ENCODE measurements at places on chromosomes 7 and 10. TPM values are rescaled to one million over a fixed set of nuclear protein-coding genes. Genes with fewer than 3 reads are reported as not detected.

The COX19 gene
- 7.4 TPM for total RNA-seq

The ADRB1 gene
- not detected for total RNA-seq

The ZNF736 gene
- 7.9 TPM for total RNA-seq

The SERPINE1 gene
- 3,900 TPM for total RNA-seq

The MMD2 gene
- not detected for total RNA-seq

The HOXA7 gene
- total RNA-seq: 0.45 TPM

The FEZF1 gene
- total RNA-seq: not detected

The TMEM248 gene
- 51.6 TPM for total RNA-seq

The PTPN20 gene
- total RNA-seq: not detected

The ADAP1 gene
- 3.6 TPM for total RNA-seq

The FAM25G gene
- total RNA-seq: not detected

The LDB3 gene
- not detected for total RNA-seq

The ADAM22 gene
- total RNA-seq: 0.38 TPM

The WNT8B gene
- total RNA-seq: not detected

The RSPH10B2 gene
- 0.19 TPM for total RNA-seq

The ZNF282 gene
- 25.0 TPM for total RNA-seq

The HTR5A gene
- not detected for total RNA-seq

The UFSP1 gene
- total RNA-seq: 5.3 TPM

The TBX20 gene
- 1.3 TPM for total RNA-seq

The INMT gene
- total RNA-seq: 0.28 TPM

The PDE6C gene
- not detected for total RNA-seq

The WEE2 gene
- not detected for total RNA-seq

The CH25H gene
- 0.28 TPM for total RNA-seq

The CAMK1D gene
- 0.63 TPM for total RNA-seq

The CARD11 gene
- 46.0 TPM for total RNA-seq

The NEUROG3 gene
- not detected for total RNA-seq

The TMEM229A gene
- total RNA-seq: not detected

The CAV1 gene
- 1,559 TPM for total RNA-seq

The CYP3A5 gene
- total RNA-seq: not detected

The NPY4R gene
- 0.19 TPM for total RNA-seq

The HMX3 gene
- total RNA-seq: not detected

The FAS gene
- 25.9 TPM for total RNA-seq

The SEMA3A gene
- 47.7 TPM for total RNA-seq

The AMZ1 gene
- 0.19 TPM for total RNA-seq

The DPP6 gene
- total RNA-seq: not detected

The SUN1 gene
- total RNA-seq: 122 TPM

The BEND7 gene
- 15.2 TPM for total RNA-seq

The GPC2 gene
- 5.6 TPM for total RNA-seq
